Esophagus squamous epithelium (tissue), 5 donors: ENCODE measurements at places on chromosomes 16 and 17.

GRCh38 chr16:6725634-6726331 lies 606.9 kb upstream of the RBFOX1 start:
- DNase-seq = no peak

GRCh38 chr17:6205525-6205924 lies 135.3 kb downstream of the WSCD1 start:
- no peak for DNase-seq

GRCh38 chr17:74759941-74760340 lies 11.5 kb downstream of the NHERF1 start:
- DNase-seq = no peak

DNA sequence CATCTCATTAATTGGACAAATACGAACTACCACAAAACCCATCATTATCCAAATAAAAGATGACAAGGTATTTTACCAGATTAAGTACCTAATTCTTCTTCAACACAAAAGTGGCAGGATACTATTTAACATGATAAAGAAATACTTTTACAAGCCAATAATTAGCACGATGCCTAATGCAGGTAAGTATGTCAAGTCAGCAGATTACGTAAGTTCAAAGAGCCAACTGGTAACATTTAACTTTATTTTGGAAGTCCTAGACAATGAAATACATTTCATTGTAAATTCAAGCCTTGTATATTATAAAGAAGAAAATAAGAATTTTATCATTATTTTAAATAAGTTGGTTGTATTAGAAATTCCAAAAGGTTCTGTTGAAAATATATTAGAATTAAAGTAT lies 535.3 kb upstream of the SOX9 start:
- DNase-seq = no peak

GRCh38 chr17:622356-622755 lies 92.3 kb downstream of the VPS53 start:
- DNase-seq = no peak

DNA sequence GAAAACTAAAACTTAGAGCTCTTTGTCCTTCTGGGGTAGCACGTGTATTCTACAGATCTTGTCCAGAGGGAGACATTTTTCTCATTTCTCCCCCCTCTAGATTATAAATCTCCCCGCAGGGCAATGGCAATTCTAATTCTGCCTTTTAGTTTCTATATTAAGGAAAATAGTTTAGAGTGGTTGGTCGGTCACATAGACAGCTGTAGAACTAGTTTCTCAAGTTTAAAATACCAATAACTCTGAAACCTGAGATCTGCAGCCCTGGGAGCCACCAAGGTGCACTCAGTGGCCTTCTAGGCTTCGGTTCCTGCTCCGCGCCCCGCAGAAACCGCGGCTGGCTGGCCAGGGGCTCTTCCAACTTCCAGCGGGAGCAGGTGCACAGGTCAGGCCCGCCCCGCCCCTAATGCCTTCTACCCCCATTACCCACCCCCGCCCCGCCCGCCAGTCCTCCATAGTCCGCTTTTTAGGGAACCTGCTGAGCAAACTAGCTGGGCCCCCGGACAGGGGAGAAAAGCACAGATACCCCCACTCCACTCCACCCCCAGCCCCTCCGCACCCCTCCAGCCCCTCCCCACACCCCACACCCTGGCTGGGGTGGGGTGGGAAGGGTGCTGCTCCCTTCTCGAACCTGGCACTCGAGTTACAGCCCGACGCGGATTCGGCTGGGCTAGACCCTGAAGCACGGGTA lies 431 bp downstream of the SLFN11 start:
- DNase-seq = no peak

- DNase-seq = no peak
Measured at GRCh38 chr17:48579471-48579759, 1.3 kb upstream of the HOXB4 start.

DNA sequence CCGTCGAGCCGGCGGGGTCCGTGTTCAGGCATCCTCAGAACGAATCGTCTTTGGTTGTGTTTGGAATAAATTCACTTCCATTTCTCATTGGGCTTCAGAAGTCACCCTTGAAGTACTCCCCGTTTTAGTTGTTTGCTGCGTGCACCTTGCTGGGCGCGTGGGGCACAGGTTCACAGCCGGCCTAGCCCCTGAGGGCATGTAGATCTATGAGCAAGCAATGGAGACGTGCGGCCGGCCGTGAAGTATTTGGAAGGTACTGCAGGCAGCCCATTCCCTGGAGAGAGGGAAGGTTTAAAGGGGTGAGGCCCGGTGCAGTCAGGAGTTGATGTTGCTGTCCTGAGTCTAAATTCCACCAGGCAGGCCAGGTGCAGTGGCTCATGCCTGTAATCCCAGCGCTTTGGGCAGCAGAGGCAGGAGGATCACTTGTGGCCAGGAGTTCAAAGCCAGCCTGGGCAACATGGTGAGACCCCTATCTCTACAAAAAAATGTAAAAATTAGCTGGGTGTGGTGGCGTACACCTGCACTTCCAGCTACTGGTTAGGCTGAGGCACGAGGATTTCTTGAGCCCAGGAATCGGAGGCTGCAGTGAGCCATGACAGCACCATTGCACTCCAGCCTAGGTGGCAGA lies 714 bp downstream of the ACSF3 start:
- DNase-seq = no peak

GRCh38 chr16:79517156-79517555 lies 83.4 kb downstream of the MAF start:
- no peak for DNase-seq

GRCh38 chr17:65664266-65664665 lies 102.8 kb upstream of the AXIN2 start:
- no peak for DNase-seq

DNA sequence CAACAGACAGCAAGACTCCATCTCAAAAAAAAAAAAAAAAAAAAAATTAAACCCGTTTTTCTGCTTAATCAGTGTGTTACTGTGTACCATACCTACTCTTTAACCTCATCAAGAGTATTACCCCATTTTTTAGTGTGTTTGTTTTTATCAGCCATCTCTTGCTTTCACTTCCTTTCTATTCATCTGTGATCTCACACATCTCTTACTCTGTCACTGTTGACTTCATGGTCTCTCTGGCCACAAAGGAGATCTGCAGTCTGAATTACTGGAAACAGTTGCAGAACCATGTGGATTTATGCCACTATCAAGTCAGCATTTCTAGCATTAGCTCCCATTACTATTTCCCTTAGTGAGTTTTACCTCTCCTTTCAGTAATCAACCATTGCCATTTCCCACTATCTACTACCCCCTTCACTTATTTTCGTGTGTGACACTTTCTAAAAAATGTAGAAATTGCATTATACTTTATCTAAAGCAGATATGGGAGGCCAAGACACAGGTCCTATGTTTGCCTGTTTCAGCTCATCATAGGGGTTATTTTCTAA lies 20.1 kb downstream of the NDEL1 start:
- no peak for DNase-seq

DNA sequence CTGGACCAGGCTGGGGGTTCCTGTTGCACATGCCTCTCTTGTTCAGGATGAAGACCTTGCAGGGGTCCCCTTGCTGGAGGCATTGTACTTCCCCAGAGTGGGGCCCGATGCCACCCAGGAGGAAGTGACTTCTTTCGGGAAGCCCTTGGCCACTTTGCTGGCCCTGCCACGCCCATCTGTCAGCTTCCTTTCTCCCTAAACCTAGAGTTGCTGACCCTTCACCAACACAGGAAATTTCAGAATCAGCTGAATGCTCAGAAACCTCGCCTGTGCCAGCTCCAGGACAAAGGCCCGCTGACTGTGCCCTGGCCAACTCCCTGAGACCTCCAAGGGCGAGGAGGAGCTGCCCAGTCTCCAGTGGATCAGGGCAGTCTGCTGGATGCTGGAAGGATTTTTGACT lies 26.7 kb downstream of the WNT9B start:
- DNase-seq = no peak

GRCh38 chr16:80437707-80438106 lies 103.1 kb upstream of the DYNLRB2 start:
- no peak for DNase-seq

DNA sequence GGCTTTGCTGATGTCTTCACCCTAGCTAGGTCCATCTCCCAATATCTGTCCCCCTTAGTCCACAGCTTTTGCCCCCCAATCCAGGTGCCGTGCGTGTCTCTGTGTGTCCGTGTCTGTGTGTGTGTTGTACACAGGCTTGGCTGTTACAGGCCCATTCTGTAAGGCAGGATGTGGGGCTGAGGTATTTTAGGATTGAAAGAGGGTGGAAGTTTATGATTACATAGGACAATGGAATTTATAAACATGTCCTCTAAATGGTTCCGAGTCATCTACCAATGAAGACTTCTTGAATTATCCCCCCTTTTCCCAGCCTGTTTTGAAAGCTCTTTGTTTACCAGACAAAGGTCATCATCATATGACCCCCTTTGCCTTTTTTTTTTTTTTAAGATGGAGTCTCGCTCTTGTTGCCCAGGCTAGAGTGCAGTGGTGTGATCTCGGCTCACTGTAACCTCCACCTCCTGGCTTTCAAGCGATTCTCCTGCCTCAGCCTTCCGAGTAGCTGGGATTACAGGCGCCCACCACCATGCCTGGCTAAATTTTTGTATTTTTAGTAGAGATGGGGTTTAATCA lies 21.9 kb downstream of the ACE start:
- no peak for DNase-seq

DNA sequence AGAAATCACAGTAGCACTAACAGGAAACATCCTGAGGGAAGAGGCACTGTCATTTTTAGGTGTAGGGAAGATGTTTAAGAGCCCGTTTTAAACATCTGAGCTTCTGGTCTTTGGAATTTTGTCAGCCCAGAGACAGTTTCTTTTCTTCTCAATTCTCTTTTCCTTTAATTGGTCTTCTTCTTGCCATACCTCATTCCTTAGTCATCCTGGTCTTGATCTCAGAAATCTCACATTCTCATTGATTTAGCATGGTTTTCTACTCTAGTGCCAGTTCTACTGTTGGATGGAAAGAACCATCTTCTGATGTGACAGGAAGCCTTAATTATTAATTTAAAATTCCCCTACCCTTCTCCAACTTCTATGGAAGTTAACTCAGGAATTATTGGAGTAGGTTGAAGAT lies 25.4 kb downstream of the BMERB1 start:
- DNase-seq = no peak

GRCh38 chr17:20086416-20087076 lies 77.4 kb downstream of the SPECC1 start:
- DNase-seq = no peak

DNA sequence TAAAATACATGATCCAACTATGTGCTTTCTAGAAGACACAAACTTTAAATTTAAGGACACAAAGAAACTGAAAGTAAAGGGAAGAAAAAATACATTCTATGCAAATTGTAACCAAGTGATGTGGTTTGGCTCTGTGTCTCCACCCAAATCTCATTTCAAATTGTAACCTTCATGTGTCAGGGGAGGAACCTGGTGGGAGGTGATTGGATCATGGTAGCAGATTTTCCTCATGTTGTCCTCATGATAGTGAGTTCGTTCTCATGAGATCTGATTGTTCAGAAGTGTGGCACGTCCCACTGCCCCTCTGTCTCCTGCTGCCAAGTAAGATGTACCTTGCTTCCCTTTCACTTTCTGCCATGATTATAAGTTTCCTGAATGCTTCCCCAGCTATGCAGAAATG lies 15.0 kb downstream of the OR1A1 start:
- DNase-seq = no peak

GRCh38 chr17:50607522-50608175 lies 27.0 kb upstream of the ABCC3 start:
- DNase-seq = no peak

DNA sequence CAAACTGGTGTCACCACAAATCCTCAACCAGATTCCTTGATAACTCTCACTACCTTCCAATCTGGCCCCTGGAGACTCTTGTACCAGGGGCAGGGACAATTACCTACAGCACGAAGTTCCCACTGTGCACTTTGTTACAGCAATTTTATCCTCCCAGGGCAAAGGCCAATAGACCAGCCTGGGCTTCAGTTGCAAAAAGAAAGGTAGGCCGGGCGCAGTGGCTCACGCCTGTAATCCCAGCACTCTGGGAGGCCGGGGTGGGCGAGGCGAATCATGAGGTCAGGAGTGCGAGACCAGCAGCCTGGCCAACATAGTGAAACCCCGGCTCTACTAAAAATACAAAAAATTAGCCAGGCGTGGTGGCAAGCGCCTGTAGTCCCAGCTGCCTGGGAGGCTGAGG lies 36.9 kb downstream of the USP7 start:
- DNase-seq = no peak

DNA sequence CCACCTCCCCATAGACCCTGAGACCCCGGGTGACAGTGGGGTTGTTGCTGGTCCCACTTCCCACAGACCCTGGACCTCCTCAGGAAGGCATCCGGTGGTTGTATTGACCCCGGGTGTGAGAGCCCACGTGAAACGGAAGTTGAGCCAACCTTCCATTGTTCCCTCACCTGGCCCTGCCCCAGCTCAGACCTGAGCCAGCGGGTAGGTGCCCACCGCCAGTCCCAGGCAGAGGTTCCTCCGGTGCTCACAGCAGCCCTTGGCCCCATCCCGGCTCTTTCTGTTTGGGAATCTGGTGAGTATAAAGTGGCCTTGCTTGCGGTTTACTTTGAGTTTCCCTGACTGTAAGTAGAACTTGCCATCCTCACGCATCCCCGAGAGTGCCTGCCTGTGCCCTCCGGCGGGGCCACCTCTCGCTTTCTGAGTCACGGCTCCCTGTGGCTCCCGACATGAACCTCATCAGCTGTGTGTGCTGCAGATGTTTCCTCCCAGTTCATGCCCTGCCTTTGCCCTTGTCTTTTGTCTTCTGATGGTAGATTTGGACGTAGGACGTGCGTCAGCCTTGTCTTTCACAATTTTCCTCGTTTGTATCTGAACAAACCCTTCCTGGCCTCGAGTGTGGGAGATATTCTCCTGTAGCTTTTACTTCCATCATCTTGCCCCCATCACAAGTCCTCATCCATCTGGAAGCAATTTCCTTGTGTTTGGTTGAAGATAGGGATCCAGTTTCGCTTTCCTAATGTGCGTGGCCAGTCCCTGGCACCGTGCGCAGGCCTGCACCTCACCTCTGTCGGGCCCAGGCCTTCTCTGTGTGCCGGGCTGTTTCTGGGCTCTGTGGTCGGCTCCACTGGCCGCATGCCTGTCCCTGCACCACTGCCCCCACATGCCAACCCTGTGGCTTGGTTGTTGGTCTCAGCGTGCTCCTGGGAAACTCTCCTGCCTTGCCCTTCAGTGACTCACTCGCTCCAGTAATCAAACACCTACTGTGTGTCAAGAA lies 76.0 kb downstream of the METRNL start:
- DNase-seq = no peak

DNA sequence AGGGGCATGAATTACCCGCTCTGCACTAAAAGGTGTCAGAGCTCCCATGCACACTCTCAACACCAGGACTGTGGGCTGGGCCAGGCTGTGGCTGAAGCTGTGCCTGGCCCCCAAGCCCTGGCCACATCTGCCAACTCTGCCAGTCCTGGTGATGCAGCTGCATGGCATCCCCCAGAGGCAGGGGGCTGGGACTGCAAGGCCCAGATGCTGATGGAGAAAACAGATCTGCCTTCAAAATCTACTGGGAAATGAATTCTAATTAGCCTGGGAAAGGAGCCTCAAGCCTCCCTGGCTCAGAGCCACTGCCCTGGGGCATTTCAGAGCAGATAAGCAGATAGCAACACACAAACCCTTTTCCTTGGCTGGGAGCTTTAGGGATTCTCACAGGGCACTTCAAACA lies 3.4 kb downstream of the CHST6 start:
- DNase-seq = no peak

- no peak for DNase-seq
Measured at GRCh38 chr17:63070031-63070430, 104.0 kb downstream of the TANC2 start.
